CD8-positive, alpha-beta T cell (primary cell): ENCODE measurements at places on chromosomes 3 and 15.

GRCh38 chr3:57048052-57048671, 12.3 kb upstream of the SPATA12 start:
- DNase-seq: no peak

- no peak for DNase-seq
Observed at GRCh38 chr3:125280668-125281361, 68.3 kb upstream of the SLC12A8 start.

DNA sequence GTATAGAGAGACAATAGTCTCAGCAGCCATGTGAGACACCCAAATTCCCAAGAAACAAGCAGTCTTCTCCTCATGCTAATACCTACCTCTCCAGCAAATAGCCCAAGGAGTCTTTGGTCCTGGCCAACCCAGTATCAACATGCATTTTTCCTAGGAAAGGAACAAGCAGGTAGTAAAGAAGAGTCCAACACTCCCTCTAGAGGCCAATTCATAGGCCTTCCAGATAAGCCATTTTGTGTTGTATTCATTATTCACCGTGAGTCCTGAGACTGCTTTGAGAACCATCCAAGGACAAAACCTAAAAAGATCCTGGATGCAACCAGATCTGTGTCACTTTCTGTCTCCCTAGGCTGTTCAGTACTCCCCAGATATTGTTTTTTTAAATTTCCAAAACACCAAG, 63.6 kb upstream of the SNTN start:
- no peak for DNase-seq

- DNase-seq: no peak
Observed at GRCh38 chr3:138359148-138359918, 11.0 kb downstream of the MRAS start.

DNA sequence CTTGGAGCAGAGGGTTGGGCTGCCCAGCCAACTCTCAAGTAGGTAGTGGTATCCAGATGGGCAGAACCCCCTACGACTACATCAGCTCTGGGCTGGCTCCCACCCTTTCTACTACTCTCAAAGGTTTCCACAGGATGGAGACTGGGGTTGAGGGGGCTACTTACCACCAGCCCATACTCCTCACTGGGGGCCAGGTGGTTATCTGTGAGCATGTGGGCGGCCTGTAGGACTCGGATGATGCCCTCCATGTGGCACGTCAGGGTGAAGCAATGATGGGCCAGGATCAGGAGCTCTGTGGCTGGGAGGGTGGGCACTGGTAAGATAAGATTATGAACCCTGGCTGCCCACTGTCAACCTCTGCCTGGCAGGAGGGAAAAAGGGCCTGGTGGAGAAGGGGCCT, 33.4 kb downstream of the EIF3J start:
- no peak for DNase-seq
